ENCODE measurements at places on chromosomes 12 and 14. TPM values are rescaled to one million over a fixed set of nuclear protein-coding genes. Genes with fewer than 3 reads are reported as not detected.

The E2F7 gene
- total RNA-seq = 4.0 TPM

The LAG3 gene
- total RNA-seq = not detected

The AICDA gene
- not detected for total RNA-seq

DNA sequence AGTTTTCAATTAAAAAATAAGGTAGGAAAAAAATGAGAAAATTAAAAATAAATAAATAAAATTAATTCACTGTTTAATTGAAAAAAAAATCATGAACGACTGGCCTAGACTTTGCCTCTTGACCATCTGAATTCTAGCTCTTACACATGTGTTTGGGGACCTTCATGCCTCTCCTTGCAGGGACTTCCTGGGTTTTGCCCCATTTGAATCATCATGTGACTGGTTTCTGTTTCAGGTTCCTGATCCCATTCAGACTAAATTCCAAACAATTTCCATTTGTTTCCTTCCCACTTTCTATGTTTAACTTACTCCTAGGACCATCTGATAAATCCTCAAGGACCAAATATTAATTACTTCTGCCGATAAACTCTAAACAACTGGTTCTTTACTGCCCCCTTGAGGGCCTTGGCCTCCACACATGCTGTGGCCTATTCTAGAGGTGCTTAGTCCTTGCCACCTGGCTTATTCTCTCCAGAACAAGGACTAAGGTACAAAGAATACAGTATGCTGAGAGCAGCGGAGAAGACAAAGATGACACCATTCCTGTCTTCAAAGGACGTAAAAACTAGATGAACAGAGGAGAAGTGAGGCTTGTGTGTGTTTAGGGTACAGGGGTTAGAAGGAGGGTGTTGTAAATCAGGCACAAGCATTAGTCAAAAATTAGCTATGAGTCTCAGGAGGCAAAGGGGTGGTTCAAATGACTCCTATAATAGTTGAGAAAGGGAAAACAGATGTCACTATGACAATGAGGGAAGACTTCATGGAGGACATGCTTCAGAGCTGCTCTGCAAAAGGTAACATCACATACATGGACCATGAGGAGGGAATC, 125.8 kb upstream of the AVPR1A start:
- no peak for ATAC-seq

The DAO gene
- total RNA-seq = not detected

DNA sequence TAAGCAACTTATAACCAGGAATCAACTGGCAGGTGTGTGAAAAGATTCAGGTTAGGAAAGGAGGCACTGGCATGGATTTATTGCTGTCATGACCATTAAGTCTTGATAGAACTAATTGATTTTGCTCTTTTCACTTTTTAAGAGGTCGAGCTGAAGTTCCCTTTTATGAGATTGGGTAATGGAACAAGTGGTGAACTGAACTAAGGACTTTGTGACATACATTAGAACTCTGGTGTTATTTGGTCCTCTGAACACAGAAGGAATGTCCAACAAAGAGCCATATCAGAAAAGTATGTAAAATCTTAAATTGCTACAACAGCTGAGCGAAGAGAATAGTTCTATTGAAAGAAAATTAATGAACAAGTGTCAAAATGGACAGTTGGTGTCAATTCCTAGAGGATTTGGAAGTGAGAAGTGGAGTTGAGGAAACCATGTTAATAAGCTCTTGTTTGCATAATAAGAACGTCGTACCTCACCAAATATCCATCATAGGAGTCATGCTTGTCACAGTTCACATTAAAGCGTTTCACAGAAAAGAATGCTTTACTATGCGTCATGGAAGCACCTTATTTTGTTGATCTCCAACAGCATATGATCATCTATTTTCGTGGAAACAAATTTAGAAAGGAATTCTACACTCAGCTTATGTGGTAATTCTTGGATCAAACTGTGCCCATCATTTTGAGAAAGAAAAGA, 8.4 kb upstream of the MYF6 start:
- ATAC-seq = no peak

DNA sequence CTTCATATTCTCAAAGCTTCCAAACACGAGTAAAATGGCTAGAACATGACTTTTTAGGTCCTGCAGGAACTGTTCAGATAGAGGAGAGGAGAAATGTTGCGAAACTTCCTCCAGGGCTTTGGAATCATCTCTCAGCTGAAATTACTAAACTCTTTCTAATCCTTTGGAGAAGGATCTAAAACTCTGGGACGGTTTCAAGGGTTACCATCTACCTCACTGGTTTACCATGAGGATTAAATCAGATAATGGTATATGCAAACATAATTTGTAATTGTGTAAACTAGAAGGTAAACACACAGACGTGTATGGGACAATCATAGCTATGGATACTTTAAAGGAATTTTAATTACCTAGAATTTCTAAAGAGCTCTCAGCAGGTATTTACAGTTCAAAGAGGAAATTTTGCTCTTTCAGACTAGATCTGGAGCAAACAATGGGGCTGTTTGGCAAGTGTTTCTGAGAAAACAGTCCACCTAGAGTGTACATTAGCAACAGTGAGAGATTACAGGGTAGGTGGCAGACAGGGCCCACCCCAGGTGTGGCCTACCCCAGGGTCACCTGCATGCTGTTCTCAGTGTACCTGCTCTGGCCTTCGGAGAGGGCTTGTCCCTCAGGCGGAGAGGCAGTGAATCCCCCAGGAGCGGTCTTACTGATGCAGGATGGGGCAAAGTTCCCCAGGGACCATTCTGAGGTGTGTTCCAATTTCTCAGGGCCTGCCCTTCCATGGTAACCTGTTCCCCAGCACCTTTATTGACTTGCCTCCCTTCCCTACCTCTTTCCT, 124.7 kb upstream of the MAX start:
- ATAC-seq = peak; percentile 46

- ATAC-seq = peak; percentile 32
These were observed 15.7 kb upstream of the FIGNL2 start for GRCh38 chr12:51863933-51864832.

GRCh38 chr12:98532687-98533304, 17.4 kb downstream of the TMPO start:
- ATAC-seq = peak; percentile 48

DNA sequence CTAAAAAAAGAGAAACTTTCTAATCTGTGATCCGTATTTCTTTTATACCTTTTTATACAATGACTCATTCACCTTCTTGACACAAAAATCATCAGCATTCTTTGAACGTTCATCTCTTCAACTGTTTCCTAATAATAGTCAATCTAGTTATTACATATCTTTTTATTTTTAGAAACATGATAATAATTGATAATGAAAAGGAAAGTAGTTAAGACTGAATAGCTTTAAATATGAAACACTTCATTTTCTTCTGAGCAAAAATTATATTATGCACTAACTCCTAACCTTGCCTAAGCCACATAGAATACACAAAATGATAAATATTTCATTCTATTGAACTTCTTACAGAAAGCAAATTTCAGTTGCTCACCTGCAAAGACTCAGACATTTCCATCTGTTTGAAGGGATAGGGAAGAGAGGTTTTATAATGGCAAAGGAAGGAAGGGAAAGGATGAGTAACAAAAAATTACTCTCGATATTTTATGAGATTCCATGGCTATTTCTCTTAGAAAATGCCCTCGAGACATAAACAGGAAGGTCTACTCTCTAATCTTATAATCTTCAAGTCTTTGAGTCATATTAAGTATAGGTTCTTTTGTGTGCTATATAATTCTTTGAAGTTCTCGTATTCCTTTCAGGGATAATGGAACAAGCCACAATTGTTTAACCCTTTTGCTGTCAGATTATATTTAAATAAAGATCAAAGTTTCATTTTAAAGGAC, 7.5 kb upstream of the KLHL42 start:
- peak; percentile 25 for ATAC-seq

The KRT6C gene
- 2,886 TPM for total RNA-seq

The SLC2A3 gene
- 4.9 TPM for total RNA-seq

- ATAC-seq = peak; percentile 76
These were observed 43.4 kb upstream of the LIMA1 start for GRCh38 chr12:50326590-50327284.

DNA sequence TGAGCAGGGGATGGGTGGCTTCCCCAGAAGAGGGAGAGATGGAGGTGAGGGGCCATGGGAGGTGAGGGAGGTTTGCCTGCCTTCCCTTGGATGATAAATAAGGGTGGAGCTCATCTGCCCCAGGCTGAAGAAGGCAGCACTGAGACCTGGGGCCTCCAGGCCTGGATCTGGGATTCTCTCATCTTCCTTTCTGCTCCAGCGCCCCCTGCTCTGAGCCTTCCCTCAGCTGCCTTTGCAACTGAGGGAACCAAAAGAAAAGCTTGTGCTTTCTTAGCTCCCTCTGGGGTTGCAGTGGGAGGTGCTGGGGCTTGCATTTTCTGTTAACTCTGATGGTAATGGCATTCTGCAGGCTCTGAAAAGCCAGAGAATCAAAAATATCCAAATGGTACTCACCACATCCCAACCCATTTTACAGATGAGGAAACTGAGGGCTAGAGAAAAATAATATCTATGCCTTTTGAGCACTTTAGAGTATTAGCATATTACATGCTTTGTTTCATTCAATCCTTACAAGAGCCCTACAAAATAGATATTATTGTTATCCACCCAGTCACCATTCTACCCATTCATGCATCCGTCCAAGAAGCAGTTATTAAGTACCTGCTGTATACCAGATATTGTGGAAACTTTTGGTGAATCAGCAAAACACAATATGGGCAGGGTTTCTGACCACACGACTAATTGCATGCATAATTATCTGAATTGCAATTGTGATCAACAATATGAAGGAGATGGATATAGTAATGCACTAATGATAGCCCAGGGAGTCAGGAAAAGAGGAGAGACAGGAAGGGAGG, 102.2 kb downstream of the WSCD2 start:
- no peak for ATAC-seq

DNA sequence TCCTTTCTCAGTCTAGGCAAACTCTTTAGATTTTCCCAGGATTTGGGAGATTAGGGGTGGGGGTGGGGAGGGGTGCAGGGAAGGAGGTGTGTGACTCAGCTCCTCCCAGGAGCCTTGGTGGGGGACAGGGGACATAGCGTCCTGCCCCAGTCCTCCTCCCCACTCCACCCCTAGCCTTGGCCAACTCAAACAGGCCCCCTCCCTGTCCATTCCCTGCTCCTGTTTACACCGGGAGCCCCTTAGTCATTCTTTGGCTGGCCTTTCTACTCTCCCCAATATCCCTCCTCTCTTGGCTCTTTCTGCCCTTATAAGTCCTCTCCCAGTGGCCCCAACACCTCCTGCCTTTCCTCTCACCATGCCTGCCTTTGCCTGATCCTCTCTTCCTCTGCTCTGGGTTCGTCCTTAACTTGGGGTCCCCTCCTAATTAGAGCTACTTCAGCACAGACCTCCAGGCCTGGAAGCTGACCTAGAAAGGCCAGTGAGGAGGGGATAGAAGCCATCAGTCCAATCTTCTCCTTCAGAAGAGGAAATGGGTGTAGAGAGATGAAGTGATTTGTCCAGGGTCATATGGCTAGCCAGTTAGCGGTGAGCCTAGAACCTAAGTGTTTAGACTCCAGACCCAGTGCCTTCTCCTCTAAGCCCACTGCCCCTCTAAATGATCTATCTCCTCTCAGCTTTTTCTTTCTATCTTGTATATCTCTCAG, 2.3 kb upstream of the ITGA5 start:
- no peak for ATAC-seq

DNA sequence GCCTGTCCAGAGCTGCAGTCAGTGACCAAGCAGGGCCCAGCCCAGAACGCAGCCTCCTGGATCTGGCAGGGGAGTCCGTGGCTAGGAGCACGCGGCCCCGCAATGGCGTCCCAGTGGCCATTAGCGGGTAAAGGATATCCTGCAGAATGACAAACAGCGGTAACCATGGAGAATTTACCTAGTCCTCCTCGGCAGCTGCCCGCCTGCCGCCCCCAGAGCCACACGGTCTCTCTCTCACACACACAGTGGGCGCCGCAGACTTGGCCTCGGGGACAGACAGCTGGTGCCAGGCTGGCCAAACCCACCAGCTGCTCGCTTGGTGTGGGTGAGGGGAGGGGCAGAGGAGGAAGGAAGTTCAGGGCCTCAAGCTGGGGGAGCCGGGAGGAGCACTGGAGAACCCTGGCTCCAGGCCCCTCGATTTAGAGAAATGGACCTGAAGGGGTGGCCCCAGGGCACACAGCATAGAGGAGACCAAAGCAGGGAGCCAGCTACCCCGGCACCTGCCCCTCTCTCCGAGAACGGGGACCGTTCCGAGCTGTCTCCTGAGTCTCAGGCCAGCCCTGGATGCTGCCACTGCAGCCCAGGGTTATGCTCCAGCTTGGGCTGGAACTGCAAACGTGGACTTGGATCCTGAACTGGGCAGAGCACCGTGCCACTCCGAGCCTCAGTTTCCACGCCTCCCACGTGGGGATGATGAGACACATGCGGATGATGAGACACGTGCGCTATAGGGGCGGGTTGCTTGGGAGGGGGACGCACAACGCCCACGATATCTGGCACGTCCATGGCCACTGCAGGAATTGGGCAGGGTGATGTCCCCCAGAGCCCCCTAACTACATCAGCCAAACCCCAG, 3.4 kb downstream of the CDK2AP1 start:
- no peak for ATAC-seq

The TNFRSF1A gene
- total RNA-seq = 99.3 TPM

The PTPRO gene
- 0.08 TPM for total RNA-seq

- ATAC-seq = no peak
These were observed 309.7 kb downstream of the TMEM132D start for GRCh38 chr12:129594098-129594497.

DNA sequence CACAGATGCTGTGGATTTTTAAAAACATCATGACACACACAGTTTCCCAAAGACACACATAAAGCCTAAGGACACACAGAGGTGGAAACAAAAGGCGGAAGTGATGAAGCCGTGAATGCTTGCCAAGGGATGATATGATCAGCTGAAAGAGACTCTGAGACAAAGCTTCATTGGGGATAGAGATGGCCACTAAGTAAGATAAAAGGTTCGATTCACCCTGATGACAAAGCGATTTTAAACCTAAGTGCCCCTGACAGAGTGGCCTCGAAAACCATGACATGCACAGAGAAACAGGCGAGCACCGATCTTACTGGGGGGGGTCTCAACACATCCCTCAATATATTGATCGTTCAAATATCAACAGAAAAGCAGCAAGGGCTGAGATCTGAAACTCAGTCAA, 20.3 kb upstream of the EIF5 start:
- ATAC-seq = no peak

DNA sequence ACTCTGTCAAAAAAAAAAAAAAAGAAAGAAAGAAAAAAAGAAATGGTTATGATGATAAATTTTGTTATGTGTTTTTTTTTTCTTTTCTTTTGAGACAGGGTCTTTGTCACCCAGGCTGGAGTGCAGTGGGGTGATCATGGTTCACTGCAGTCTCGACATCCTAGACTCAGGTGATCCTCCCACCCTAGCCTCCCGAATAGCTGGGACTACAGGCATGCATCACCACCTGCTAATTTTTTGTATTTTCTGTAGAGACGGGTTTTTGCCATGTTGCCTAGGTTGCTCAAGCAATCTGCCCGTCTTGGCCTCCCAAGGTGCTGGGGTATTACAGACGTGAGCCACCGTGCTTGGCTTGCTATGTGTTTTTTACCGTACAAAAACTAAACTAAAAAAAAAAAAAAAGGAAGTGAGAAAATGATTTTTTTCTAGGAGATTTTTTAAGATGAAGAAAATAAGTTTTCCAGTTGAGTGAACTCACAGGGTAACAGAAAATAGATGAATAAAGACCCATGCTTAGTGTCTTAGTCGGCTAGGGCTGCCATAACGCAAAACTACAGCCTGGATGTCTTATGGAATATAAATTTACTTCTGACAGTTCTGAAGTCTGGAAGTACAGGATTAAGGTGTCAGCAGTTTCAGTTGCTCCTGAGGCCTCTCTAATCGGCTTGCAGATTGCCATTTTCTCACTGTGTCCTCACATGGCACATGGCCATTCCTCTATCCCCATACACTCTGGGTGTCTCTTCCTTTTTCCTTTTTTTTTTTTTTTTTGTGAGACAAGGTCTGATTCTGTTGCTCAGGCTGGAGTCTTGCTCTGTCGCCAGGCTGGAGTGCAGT, 13.2 kb upstream of the APOF start:
- no peak for ATAC-seq

Measured in esophagus mucosa (tissue), 1 donor.